ENCODE measurements at places on chromosomes 2 and 18.

- DNase-seq, result no peak
Observed at GRCh38 chr2:232348936-232349335, 29.6 kb upstream of the ALPP start.

- DNase-seq, result no peak
Observed at GRCh38 chr2:240246173-240246820, 105.8 kb upstream of the OTOS start.

DNA sequence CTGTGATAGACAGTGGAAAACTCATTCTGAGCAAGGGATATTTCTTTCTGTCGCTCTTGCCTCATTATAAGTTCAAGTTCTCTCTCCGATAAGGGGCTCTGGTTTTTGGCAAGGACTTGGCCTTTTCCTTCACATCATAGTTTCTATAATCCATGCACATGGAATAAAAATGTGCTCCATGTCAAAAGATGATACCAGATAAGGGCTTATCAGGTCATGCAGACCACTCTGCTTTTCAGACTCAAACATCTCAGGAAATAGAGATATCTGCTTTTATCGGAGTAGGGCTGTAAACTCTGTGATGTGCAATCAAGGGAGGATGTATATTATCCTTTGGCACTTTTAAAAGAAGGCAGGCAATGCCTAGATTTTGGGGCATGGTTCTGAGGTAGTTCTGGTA lies 45.0 kb upstream of the DARS1 start:
- no peak for DNase-seq

DNA sequence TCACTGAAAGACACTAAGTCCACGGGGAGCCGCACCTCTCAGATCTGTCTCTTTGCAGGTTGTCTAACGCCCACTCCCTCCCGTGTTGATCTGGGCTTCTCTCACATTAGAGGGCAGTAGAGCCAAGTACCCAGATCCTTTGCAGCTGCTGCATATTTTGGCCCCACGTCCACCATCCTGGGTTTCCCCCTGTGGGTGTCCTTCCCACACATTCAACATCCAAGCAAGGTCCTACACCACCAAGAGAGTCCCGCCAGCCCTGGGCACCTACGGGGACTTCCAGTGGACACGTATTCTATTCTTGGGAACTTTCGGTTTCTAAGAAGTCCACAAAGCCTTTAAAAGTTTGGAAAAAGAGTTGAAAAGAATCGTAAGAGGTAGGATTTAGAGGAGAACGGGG lies 116.6 kb downstream of the ATL2 start:
- no peak for DNase-seq

DNA sequence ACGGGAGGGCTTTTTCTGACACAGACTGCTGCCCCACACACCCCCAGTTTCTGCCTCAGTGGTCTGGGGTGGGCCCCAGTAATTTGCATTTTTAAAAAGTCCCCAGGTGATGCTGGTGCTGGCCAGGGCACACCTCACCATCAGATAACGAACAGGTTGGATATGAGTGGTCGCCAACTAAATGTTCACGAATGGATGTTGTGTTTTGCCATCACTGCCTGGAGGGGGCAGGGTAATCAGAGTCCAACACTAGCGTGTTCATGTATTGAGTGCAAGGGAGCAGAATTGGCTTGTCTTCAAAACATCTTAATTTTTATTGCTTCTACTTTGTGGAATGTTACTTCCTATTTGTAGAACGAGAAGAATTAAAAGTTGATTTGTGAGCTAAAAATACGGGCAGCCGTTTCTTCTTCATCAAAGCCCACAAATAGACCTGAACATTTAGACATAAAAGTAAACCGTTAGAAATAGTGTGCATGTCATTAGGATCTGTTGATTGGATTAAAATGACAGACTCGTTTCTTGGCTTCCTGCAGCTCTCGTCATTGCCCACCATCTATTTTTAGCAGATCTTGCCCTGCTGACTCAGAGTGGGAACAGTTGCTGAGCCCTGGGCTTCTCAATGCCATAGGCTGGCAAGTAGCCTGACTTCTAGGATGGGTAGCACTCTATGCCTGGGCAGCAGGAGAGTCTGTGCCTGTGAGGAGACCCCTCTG lies 45.2 kb downstream of the NCK2 start:
- DNase-seq, result peak; percentile 62

GRCh38 chr18:49858309-49859020 lies 45.1 kb upstream of the ACAA2 start:
- peak; percentile 28 for DNase-seq

- no peak for DNase-seq
Observed at GRCh38 chr2:126880324-126880723, 18.4 kb upstream of the TEX51 start.

DNA sequence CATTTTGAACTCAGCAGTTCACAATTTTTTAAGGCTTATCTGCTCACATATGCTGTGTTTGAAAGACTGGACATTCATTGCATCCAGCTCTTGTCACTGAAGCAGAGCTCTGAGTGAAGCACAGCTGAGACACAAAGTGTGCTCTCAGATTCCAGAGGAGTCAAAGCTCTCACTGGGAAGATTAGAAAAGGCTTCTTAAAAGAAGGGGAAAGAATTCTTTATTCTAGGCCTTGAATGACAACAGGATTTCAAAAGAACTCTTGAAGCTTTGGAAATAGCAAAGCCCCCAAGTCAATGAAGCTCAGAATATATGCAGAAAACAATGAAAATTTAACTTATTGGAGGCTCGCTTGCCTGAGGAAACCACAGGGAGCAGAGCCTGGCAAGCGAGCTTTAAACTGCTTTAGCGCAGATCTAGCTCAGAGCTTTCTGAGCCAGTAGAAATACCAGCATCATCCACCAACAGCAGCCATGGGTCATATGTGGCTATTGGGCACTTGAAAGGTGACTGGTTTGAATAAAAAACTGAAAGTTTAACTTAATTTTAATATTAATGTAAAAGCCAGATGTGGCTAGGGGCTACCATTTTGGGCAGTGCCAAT lies 369.7 kb downstream of the OSR1 start:
- DNase-seq, result no peak

- no peak for DNase-seq
Observed at GRCh38 chr2:149320362-149320761, 10.0 kb upstream of the LYPD6 start.

- no peak for DNase-seq
Observed at GRCh38 chr2:111164078-111164477, 43.4 kb downstream of the BCL2L11 start.

DNA sequence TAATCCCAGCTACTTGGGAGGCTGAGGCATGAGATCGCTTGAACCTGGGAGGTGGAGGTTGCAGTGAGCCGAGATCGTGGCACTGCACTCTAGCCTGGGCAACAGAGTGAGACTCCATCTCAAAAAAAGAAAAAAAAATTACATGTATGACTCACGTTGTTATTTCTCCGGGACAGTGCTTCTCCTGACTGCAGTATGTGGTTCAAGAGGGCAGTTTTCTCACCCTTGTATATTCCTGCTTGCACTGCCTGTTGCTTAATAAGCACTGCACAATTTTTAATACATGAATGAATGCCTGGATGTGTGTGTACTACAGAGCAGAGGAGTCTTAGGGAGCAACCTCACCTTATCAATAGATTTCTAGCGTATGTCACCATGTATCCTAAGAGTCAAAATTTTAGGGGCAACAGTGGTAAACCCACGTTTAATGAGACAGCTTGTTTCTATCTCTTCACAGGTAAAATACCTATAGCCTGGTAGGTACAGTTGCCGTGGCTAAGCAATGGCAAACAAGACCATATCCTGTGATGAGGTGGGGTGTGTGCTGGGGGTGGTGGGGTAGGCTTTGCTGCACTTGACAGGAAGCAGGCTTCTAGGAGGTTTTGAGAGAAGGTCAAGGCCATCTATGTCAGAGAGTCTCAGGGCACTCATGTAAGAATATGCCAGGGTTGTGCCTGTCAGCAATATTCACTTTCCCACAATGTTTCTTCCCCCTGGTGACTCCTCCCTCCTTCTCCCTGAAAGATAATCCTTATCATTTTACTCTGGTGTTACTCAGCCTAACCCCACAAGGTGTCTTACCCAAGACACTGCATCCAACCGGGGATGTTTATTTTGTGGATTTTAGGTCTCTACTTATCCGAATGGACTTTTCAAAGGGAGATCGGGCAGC lies 36.9 kb upstream of the MEX3C start:
- no peak for DNase-seq

DNA sequence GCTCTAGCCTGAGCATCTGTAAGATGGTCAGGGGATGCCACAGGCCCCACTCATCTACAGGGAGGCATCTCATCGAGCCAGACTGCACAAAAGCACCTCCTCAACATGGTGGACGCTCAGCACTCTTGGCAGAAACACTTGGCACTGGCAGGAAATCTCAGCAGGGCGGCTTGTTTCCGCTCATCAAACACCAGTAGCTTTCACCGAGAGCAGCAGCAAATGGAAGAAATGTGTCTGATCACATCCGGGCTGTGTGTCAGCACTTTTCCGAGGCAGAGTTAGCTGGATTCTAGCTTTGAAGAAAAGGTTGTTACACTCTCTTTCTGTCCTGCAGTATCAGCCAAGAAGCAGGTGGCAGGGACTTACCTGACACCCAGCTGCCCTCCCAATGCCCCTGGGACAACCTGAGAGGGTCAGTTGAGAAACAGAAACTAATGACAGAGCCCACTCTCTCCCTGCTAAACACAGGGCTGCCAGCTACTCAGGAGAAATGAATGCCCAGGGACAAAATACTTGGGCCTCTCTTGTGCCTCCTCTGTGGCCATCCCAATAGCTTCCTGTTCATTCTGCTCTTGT lies 68.9 kb upstream of the FZD7 start:
- DNase-seq, result no peak

DNA sequence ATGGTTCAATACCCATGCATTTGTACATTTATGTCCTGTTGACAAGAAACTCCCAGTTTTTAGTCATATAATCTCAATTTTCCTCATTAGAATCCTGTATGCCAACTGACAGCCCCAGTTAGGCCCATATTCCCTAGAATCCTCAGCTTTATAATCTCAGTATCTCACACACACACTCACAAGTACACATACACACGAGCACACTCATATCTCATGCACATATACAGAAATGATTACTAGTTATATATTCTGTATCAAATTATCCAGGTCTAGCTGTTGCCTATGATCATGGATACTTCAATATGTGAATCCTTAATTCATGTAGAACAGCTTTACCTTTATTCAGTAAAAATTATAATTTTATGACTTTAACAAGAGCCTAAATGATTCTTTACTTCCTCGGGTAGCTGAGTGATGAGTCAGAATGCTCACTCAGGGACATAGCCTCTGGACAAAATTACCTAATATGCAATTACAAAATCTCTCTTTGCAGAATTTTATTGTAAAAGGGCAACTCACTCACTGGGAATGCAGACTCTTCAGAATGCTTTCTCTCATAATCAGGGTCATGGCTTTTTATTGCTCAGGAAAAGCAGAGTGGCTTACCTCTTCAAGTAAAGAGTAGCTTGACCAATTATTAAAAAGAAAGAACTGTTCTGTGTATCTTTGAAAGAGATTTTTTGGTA lies 193.6 kb upstream of the PIK3C3 start:
- no peak for DNase-seq

DNA sequence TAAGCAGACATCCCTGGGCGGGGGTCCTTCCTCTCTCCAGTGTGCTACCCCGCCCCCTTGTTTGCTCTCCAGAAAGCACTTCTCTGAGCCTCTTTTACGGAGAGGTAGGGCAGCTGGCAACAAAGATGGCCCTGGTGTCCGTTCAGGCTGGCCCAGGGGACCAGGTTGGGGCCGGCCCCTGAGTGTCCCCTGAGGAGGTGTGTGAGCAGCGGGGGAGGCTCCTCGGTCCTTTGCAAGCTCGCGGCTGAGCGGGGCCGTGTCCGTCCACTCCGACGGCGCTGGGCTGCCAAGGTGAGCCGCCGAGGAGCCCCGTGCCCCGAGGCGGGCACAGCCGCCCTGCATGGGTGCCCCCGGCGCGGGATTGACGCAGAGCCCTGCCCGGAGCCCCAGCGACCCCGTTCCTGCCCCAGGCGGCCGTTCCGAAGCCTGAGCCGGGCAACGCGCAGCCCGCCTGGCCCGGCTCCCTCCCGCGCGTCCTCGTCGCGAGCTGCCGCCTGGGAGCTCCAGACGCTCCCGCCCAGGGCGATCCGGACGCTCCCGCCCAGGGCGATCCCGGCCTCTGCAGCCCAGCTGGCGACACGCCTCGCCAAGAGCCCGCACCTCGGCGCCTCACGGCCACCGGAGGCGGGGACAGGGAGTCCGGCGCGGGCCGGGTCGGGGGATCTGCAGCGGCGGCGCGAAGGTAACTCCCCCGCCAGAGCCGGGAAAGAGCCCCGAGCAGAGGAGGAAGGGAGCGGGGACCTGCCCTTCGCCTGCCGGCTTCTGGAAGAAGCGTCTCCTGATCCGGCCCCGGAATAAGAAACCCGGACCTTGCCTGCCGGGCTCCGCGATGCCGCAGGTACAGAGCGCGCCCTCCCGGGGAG lies at the start of gene PROKR1:
PROKR1 (plus strand) TSS at position 569 of the 863 bp plus-strand sequence. CDS start 2,243 bp downstream, outside the sequence.
- DNase-seq, result no peak

DNA sequence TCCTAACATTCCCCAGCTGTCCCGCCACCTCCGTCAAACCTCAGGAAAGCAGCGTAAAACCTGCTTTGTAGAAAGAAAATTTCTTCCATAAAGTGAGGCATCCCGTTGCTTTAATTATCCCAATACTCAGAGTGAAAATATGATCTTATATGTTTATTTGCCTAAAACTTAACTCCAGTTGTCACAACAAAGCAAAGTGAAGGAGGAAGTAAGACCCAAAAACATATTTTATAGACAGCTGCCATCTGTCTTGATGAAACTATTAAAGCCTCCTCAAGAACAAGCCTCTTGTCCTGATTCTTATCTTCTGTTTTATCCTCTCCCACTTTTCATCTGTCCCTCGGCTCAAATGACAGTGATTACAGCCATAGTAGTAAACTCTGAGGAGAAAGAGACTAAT lies 28.9 kb upstream of the LPIN2 start:
- DNase-seq, result no peak

- DNase-seq, result no peak
Observed at GRCh38 chr18:78561757-78562510, 417.7 kb upstream of the SALL3 start.

- no peak for DNase-seq
Observed at GRCh38 chr2:197784956-197785941, at the start of gene BOLL. Gene BOLL, minus strand, starts transcription at chr2:197785319. Its CDS starts 3,469 bp downstream, at chr2:197781850.

Measured in activated T-cell treated with anti-CD3 and anti-CD28 coated beads for 24 hours (primary cell).